ENCODE measurements at places on chromosomes 4 and X.

GRCh38 chrX:47749185-47749967 lies 87.3 kb upstream of the ZNF81 start:
- no peak for DNase-seq

- no peak for DNase-seq
These were observed 832 bp upstream of the EVC2 start for GRCh38 chr4:5709207-5709575.

DNA sequence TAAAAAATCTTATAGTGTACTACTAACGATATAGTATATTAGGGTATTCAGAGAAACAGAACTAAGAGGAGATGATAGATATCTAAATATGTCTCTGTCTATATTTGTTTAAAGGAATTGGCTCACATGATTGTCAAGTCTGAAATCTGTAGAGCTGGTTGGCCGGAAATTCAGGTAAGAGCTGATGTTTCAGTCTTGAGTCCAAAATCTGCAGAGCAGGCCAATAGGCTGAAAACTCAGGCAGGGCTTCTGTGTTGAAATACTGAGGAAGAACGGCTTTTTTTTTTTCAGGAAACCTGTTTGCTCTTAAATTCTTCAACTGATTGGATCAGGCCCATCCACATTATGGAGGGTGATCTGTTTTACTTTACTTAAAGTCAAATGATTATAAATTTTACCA lies 31.7 kb downstream of the PGRMC2 start:
- no peak for DNase-seq

DNA sequence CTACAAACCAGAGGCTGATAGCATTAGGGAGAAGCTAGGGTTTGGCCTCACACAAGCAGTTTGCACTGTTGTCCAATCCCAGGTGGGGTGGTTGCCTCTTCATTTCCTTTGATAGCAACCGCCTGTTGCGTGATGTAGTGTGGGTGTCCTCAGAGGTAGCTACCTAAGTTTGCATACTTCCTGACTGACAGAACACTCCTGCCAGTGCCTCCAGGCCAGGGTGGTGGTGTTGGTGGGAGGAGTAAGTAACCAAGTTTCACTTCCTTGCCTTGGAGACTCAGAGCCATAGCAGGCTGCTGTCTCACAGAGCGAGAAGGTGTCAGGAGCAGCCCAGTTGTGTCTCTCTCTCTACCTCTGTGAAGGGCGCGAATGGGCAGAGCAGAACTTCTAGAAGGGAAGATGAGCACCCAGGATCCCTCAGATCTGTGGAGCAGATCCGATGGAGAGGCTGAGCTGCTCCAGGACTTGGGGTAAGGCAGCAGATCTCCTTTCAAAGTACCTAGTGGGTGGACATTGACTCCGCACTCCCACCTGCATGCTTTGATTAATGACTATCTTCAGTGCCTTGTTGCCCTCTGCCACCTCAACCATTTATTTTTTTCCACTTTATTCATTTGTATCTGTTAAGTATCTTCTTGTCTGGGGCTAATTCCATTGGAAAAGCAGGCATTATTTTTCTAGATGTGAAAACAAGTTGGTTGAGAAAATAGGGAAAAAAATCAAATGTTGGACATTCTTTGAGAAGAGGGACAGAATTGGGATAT lies at the start of gene DAPP1:
DAPP1 (plus strand) TSS at position 283 of the 764 bp plus-strand sequence; CDS start at position 370, 87 bp downstream.
- DNase-seq, result peak; percentile 67

GRCh38 chr4:48780865-48781214 lies 761 bp upstream of the FRYL start:
- DNase-seq, result peak; percentile 39

- no peak for DNase-seq
These were observed 117.3 kb downstream of the WDFY3 start for GRCh38 chr4:84849051-84849640.

DNA sequence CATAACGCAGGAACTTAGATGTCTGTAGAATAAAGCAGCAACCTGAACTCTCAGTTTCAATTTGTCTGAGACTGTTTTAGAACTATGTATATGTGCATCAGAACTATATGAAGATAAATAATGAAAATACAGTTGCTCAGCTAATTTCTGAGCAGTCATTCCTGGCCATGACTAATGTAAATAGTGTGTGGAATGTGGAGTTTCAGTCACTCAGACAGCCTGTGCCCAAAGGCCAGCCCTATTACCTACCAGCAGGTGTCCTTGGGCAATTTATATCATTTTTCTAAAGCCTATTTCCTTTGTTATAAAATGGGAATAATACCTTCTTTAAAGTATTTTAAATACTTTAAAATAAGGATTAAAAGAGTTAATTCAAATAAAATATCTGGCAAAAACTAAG lies 56.0 kb upstream of the RELL1 start:
- no peak for DNase-seq

- no peak for DNase-seq
These were observed 69.9 kb upstream of the BRS3 start for GRCh38 chrX:136417806-136418205.

DNA sequence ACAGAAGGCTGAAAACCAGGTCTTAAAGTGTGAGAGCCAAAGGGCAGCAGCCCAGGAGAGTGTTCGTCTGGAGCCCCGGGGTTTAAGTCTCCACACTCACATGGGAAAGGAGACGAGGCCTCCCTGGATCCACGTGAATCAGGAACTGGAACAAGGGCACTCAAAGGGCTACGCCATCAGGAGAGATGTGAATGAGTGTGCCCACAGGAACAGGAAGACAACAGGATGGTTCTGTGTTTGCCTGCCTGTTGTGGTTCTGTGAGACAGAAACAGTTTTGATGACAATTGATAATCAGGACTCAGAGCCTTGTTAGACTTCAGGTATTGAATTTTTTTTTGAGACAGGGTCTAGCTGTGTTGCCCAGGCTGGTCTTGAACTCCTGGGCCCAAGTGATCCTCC lies 4.9 kb upstream of the CTBP1 start:
- DNase-seq, result no peak

GRCh38 chrX:41688835-41689234 lies at the start of gene GPR34:
TSS of gene GPR34 (plus strand) at chrX:41688973. CDS start at chrX:41695634, 6,661 bp downstream.
- DNase-seq, result no peak

DNA sequence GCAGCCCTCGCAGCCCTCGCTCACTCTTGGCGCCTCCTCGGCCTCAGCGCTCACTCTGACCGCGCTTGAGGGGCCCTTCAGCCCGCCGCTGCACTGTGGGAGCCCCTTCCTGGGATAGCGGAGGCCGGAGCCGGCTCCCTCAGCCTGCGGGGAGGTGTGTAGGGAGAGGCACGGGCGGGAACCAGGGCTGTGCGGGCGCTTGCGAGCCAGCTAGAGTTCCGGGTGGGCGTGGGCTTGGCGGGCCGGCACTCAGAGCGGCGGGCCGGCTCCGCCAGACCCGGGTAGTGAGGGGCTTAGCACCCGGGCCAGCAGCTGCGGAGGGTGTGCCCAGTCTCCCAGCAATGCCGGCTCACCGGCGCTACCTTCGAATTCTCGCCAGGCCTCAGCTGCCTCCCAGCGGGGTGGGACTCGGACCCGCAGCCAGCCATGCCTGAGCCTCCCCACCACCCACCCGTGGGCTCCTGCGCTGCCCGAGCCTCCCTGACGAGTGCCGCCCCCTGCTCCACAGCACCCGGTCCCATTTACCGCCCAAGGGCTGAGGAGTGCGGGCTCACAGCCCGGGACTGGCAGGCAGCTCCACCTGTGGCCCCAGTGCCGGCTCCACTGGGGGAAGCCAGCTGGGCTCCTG lies 1.4 kb upstream of the AADAT start:
- no peak for DNase-seq

- DNase-seq, result no peak
These were observed 179.5 kb downstream of the GABRB1 start for GRCh38 chr4:47210828-47211227.

- DNase-seq, result no peak
These were observed 84.7 kb upstream of the NDST3 start for GRCh38 chr4:117949621-117950020.

DNA sequence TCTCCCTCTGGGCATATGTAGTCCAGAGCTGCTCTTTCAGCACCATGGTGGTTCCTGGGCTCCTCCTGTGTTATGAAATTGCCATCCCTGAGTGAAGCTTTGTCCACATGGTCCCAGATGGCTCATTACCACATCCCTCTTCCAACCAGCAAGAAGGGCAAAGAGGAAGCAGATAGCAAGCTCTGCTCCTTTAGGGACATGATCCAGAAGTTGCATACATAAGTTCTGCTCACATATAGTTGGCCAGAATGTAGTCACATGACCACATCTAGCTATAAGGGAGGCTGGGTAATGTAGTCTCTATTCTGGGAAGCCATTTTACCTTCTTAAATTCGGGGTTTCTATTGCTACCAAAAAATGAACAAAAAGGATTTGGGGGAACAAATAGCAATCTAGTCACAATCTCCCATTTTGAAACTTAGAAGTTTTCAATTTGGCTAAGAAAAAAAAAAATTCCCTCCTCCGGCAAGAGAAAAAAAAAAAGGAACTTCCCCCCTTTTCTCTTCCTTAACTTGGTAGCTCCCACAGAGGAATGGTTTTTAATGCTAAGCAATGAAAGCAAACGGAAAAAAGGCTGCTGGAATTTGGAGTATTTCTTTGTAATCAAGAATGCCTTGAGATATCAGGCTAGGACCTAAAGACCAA lies 88.2 kb upstream of the USP9X start:
- no peak for DNase-seq

GRCh38 chr4:3354455-3354811 lies 61.6 kb downstream of the RGS12 start:
- DNase-seq, result no peak

GRCh38 chr4:171532968-171533367 lies 280.2 kb upstream of the GALNTL6 start:
- DNase-seq, result no peak

- DNase-seq, result no peak
These were observed 26.6 kb downstream of the MAPK10 start for GRCh38 chr4:86333236-86333635.

GRCh38 chrX:41338436-41338835 lies 4.5 kb downstream of the DDX3X start:
- no peak for DNase-seq

- no peak for DNase-seq
These were observed 34.3 kb downstream of the NYX start for GRCh38 chrX:41481264-41482109.

DNA sequence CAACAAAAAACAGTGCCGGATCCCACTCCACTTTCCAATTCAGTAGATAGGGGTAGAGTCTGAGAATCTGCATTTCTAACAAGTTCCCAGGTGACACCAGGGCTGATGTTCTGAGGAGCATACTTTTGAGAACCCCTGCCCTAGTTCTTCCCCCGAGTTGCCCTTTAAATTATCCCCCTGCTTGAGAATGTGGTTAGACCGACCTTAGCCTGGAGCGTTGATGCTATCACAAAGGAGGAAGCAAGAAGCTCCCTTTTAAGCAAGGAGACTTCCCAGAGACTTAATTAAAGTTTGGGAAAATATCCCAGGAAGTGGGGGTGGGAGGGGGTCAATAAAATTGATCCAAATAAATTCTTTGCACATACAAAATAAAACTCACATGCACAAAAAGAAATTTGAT lies 485.9 kb downstream of the SMARCA1 start:
- no peak for DNase-seq

DNA sequence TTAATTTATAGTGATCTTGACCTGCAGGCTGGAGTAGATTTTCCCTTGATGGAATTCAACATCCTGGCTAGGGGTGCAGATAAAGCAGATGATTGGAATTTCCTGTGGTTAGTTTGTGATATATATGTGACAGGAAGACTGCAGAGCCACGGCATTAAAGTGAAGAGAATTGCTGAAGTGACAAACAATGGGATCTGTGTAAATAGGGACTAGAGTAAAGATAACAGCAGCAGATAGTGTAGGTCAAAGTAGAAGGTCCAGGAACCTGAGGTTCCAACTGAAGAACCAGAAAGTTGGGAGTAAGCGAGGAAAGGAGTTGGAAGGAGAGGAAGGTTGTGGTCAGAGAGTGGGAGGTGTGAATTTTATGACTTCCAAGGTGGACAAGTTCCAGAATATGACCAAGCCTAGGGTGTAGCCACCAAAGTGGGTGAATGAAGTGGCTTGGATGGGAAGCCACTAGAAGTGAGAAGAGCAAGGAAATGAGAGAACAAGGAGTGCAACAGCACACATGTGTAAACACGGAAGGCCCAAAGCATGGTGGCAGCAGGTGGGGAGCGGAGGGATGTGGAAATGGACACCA lies 325.0 kb downstream of the RAB28 start:
- DNase-seq, result no peak

- no peak for DNase-seq
These were observed 8.4 kb downstream of the C4orf54 start for GRCh38 chr4:99649208-99649607.

DNA sequence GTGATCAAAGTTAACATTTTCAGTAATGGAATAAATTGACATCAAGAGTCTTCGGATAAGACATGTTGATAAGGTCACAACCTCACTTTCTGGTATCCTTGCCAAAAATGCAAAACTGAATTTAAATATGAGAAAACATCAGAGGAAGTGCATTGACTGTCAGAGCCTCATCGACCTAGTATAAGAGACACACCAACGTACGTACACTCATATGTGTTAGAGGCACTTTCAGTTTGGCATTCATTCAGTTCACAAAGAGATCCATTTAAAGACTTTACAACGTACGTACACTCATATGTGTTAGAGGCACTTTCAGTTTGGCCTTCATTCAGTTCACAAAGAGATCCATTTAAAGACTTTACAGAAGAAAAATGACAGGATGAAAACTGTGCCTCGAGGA lies 280.3 kb downstream of the INPP4B start:
- DNase-seq, result no peak

DNA sequence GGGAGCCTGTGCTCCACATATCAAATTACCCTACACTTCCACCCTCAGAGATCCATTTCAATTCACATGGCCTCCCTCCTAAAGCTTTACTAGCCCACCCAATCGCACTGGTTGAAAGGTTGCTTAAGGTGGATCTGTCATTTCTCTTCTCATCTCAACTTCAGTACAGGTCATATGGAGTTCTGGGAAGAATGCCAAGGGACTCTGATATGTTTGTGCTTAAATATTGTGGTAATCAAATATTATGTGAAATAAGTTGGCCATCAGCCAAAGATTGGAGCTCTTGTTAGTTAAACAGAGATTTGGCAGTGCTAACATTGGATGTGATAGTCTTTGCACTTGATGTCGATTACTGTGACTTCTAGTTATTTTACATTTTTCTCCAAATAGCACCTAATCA lies 20.5 kb downstream of the SEPTIN6 start:
- no peak for DNase-seq

DNA sequence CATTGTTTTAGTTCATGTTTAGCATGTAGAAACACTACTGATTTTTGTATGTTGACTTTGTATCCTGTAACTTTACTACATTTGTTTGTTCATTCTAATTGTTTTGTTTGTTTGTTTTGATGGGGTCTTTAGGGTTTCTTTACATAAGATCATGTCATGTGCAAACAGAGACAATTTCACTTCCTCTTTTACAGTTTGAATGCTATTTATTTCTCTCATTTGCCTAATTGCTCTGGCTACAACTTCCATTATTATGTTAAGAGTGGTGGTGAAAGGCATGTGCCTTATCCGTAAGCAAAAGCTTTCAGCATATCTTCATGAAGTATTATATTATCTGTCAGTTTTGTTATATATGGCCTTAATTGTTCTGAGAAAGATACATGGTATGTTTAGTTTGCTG lies 571.1 kb downstream of the PCDH7 start:
- DNase-seq, result no peak
